NCI-H524 (cell line): ENCODE measurements at places on chromosomes 16 and 17.
A peak's percentile ranks its signal among the peaks of the same experiment; 100 is the strongest.

DNA sequence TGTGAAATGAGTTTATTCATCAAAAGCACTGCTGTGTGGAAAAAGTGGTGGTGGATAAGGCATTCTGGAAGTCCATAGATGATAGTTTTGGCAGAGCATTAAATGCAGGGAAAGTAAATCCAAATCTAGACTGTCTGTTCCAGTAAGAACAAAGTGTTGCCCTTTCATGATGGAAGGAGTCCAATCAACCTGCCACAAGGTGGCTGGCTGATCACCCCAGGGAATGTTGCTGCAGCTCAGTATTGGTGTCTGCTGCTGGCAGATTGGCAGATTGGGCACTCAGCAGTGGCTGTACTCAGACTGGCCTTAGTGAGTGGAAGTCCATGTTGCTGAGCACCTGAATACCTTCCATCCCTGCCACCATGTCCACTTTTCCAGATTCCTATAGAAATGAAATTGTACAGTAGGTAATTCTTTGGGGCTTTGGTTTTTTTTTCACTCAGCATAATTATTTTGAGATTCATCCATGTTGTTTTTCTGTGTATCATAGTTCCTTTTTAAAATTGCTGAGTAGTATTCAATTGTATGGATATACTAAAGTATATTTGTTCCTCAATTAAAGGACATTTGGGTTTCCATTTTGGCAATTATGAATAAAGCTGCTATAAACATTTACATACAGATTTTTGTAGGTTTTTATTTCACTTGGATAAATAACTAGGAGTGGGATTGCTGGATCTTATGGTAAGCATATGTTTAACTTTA, 14.3 kb downstream of the DYNLL2 start:
- DNase-seq, result peak; percentile 19

DNA sequence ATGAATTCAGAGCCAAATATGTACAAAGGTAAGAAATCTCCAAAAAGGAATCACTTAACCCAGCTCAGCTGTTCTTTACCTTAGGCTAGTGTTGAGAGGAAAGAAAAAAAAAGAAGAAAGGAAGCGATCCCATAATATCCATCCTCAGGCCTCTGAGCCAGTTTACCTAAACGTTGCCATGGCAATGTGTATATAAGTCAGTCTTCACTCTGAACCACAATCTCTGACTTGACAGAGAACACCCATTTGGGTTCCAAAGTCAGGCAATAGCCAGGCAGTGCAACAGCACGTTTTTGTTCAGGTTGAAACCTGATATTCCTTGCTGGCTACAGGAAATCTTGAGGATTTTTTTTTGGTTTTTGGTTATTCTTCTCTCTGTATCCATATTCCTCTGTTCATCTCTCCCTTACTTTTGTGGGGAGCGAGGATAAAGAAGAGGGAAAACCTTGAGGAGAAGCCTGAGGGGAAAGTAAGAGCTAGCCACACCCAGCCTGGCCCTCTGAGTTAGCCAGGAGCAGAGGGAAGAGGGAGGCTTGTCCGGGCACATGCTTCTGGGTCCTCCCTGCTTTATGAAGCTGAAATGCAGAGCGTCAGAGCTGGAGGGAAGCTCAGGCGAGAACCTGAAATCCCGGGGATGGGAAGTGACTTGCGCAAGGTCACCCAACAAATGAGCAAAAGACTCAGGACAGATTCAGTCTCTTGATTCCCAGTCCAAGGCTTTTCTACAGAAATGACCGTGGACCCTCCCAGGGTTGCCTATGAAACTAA, 152.7 kb downstream of the SOX9 start:
- no peak for DNase-seq

DNA sequence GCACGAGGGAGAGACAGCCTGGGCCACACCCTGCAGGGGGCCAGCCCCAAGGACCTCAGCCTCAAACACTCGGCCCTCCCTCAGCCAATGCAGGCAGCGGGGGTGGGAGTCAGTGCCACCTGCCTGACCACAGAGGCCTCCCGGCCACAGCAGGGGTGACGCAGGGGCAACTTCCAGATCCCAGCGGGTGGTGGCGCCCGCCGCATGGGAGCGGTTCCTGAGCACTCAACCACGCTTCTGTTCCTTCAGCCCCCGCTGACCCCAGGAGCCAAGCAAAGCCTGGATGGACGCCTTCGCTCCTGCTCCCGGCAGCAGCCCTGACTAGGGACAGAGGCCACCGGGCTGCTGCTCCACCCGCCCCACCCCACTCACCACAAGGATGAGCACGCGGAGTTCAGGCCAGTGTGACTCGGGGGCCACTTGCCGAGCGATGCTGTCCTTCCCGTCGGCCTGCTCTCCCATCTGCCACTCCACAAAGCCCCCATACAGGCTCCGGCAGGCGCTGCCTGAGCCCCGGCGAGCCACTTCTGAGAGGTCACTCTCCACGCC, 5.0 kb upstream of the CYBA start:
- DNase-seq, result no peak

DNA sequence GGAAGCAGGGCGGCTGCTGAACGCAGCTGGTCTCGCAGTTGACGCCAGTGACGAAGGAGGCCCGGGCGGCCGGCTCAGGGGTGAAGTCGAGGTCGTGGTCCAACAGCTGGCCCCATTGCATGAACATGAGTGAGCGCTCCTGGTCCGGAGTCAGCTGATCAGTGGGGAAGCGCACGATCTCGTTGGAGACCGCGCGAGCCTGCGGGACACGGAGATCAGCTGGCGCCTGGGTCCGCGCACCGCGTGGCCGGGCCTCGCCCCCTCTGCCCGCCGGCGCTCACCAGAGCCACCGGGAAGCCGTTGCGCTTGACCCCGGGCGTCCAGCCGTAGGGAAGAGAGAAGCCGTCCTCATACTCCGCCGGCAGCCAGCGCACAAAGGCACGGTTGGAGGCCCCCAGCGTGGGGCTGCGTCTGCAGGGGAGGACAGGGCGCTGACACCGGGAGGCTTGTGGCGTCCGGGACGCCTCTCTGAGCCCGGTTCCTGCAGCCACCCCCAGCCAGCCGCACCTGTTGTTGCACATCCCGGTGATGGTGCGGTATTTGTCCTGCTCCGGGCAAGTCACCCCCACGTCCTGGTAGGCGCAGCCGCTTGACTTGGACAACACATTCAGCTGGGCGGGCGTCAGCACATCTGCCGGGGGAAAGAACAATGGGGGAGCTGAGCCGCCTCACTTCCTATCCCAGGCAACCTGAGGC, 1.6 kb downstream of the MPO start:
- DNase-seq, result no peak

GRCh38 chr17:17514993-17515933, 19.1 kb upstream of the RASD1 start:
- DNase-seq, result no peak

DNA sequence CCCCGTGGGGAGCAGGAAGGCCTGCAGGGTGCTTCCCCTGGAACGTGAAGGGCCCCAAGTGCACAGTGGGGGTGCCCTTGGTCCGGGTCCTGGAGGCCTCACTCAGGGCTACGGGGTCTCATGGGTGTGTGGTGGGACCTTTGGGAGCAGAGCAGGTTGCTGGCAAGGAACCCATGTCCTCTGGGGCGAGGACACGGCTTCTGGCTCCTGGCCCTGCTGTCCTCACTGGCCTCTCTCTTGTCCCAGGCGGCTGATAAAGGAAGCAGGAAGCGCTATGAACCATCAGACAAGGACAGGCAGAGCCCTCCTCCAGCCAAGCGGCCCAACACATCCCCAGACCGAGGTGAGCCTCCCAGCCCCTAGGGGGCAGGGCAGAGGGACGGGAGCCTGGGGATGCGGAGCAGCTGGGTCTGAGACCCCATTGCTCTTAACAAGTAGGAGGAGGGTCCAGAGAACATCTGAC, 9.8 kb upstream of the IL17C start:
- DNase-seq, result peak; percentile 26

GRCh38 chr17:65453204-65453931, 108.1 kb downstream of the AXIN2 start:
- DNase-seq, result no peak

- DNase-seq, result no peak
Measured at GRCh38 chr17:20935740-20936139, 107.1 kb downstream of the USP22 start.

- peak; percentile 63 for DNase-seq
Measured at GRCh38 chr17:56939869-56940484, 20.9 kb downstream of the COIL start.

DNA sequence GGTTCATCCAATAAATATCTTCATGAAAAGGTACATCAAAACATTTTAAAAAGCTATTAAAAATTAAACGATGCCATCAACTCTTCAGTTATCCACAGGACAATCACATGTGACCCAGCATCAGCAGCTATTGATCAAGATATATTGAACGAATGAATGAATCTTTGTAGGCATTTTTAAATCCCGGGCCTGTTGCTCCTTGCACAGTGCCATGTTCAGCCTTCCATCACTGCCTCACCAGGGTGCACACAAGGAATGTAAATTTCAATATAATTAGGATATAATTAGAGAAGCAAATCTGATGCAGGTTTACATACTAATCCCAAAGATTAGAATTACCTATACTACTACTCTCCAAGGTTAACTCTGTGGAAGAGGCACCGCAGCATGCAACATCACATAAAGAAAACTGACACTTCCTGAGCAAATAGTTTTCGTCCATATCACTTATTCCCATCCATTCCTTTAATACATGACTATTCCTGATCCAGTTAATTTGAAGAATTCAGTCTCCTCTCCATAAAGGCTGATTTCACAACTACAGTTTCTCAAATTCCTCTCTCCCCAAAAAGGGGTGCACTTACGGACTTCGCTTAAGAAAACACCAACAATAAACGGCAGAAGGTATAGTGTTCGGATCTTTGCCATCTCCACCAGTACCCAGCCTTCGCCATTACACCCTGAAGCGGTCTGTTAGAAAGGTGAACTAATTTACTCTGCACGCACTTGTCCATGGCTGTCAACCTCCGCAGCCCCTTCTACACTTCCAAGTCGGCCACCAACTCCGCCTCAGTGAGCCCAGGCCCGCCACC, 938 bp downstream of the NCOR1 start:
- DNase-seq, result peak; percentile 64
